Thyroid gland (tissue), 4 donors: ENCODE measurements at places on chromosomes 7 and 10. TPM values are rescaled to one million over a fixed set of nuclear protein-coding genes. Genes with fewer than 3 reads are reported as not detected.
A peak's percentile ranks its signal among the peaks of the same experiment; 100 is the strongest.

Gene CUZD1
- 0.45 TPM for total RNA-seq

Gene EN2
- total RNA-seq = 0.27 TPM

Gene RAPGEF5
- total RNA-seq = 76.6 TPM

- peaks cover 7% of the 10 kb centered on the region for H3K4me1 ChIP-seq
- no peak overlapping the region for H3K4me3 ChIP-seq
- peak; percentile 50 for DNase-seq
- H3K27me3 ChIP-seq = no peaks in the 10 kb centered on the region
- no peak overlapping the region for H3K27ac ChIP-seq
Measured at GRCh38 chr7:134024739-134025138, 102.4 kb upstream of the LRGUK start.

DNA sequence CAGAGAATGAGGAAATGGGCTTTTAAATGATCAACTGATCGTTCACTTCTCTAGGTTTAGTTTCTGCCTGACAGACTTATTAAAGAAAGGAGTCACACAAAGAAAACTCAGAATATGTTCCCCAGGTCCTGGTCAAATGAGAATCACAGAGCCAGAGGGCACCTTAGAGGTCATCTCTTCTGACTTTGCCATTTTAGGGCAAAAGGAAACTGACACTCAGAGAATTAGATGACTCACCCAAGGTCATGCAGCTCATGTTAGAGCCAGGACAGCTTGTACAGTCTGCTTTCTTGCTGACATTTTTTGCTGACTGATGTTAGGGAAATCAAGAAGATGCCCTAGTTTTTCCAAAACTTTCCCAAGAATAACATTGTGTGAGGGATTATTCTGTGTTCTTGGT lies 312.7 kb upstream of the SP8 start:
- no peak overlapping the region for H3K27ac ChIP-seq
- no peak overlapping the region for H3K4me3 ChIP-seq
- no peaks in the 10 kb centered on the region for H3K4me1 ChIP-seq
- H3K36me3 ChIP-seq = no peaks in the 10 kb centered on the region
- H3K27me3 ChIP-seq = no peaks in the 10 kb centered on the region

GRCh38 chr10:49139028-49139845 lies 5.4 kb upstream of the FAM170B start:
- peak overlapping the region; percentile 25 for H3K27ac ChIP-seq
- no peaks in the 10 kb centered on the region for H3K36me3 ChIP-seq
- no peaks in the 10 kb centered on the region for H3K27me3 ChIP-seq

GRCh38 chr7:154255324-154255723 lies 203.1 kb downstream of the DPP6 start:
- H3K4me3 ChIP-seq = no peak overlapping the region
- no peaks in the 10 kb centered on the region for H3K4me1 ChIP-seq
- H3K27ac ChIP-seq = no peak overlapping the region
- no peaks in the 10 kb centered on the region for H3K36me3 ChIP-seq
- peak; percentile 28 for DNase-seq
- no peaks in the 10 kb centered on the region for H3K27me3 ChIP-seq

DNA sequence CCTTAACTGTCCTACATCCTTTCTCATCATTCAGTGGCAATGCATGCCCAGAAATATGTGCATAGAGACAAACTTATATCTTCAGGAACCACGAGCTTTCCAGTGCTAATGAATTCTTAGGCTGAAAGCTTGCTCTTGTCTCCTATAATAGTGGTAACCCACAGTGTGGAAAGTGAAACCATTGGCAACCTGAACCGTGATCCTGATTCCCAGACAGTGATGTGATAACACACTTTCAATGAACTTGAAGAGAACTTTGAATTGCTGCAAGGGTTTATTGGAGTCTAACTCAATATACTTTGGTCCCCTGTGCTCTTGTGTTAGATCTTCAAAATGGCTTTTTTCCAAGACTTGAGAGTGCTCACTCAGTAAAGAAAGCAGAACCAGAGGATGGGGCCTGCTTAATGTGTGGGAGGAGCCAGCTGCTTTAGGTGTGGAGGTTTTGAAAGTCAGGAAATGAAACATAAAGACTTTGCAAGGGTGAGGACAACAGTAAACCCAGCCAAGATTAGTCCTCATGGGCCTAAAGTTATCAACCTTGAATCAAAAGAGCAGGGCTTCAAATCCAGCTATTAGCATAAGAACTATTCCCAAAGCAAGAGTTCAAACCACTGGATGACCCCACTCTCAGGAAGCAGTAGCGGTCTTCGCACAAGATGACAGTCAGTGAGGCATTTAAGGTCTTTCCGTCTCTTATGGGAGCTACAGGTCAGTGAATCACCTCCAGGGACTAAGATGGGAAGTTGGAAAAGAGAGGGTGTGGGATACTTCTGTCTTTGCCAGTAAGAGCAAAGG lies 332.4 kb upstream of the NRP1 start:
- no peaks in the 10 kb centered on the region for H3K27me3 ChIP-seq
- H3K4me3 ChIP-seq = no peak overlapping the region
- H3K36me3 ChIP-seq = no peaks in the 10 kb centered on the region
- DNase-seq = peak; percentile 16
- no peaks in the 10 kb centered on the region for H3K4me1 ChIP-seq
- no peak overlapping the region for H3K27ac ChIP-seq

DNA sequence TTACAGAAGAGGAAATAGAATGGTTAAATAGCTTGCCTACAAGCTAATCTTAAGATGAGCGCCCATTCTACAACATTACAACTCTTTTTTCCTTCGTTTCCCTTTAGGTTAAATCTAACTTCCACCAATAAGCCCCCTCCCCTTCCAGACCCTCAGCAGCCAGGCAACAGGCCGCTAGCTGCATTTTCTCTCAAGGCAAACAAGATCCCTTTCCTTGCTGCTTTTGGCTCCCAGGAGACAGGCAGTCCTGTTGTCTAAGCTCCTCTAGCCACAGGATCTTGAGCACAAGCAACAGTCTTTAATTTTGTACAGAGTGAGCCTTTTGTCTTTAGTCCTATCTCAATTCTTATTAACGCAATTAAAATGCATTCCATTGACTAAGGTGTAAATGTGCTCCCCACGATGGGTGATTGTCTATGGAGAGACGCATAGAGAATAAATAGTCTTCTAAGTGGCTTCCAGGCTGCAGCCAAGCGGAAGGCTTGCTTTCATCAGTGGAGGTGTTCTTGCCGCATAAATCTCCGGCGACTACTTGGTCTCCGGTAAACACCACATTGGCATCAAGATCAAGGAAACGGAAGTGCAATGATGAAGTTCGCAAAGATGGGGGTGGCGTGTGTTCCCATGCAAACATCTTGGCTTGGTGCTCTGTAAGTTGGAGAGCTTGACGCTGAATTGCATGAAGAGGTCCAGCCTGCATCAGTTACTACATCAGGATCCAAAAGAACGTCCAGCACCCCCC lies 181.9 kb upstream of the LYZL2 start:
- no peaks in the 10 kb centered on the region for H3K27me3 ChIP-seq
- no peaks in the 10 kb centered on the region for H3K36me3 ChIP-seq
- peaks cover 50% of the 10 kb centered on the region for H3K4me1 ChIP-seq
- no peak overlapping the region for H3K4me3 ChIP-seq
- no peak for DNase-seq

- no peaks in the 10 kb centered on the region for H3K27me3 ChIP-seq
- H3K36me3 ChIP-seq = no peaks in the 10 kb centered on the region
- no peaks in the 10 kb centered on the region for H3K4me1 ChIP-seq
- H3K27ac ChIP-seq = no peak overlapping the region
- no peak overlapping the region for H3K4me3 ChIP-seq
Measured at GRCh38 chr10:127570036-127570435, 20.9 kb downstream of the NPS start.

DNA sequence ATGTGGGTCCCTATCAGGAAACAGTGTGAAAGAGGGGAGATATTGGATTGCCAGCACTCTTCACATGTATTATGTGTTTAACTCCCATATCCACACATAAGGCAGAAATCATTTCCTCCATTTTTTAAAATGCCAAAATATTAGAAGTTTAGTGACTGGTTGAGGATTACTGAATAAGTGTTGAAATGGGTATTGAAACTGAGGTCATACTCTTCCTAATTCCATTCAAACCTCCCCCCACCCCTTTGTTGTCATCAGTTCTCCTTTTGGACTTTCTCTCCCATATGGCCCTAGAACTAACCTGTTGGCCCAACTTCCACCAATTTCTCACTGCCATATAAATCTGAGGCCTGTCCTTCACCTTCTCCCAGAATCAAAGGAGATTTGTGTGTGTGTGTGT lies 81.6 kb downstream of the EVX1 start:
- H3K27me3 ChIP-seq = no peaks in the 10 kb centered on the region
- no peak overlapping the region for H3K4me3 ChIP-seq
- DNase-seq = no peak
- no peaks in the 10 kb centered on the region for H3K36me3 ChIP-seq
- no peak overlapping the region for H3K27ac ChIP-seq
- H3K4me1 ChIP-seq = no peaks in the 10 kb centered on the region

GRCh38 chr10:128017822-128018221 lies 108.4 kb downstream of the MKI67 start:
- no peak for DNase-seq
- no peak overlapping the region for H3K27ac ChIP-seq
- no peaks in the 10 kb centered on the region for H3K4me1 ChIP-seq
- no peaks in the 10 kb centered on the region for H3K27me3 ChIP-seq
- no peaks in the 10 kb centered on the region for H3K36me3 ChIP-seq

- DNase-seq = no peak
- no peaks in the 10 kb centered on the region for H3K4me1 ChIP-seq
- no peak overlapping the region for H3K27ac ChIP-seq
Measured at GRCh38 chr10:126227762-126228134, 160.5 kb downstream of the ADAM12 start.
